ENCODE measurements at places on chromosomes 12 and 14.

- DNase-seq = no peak
Observed at GRCh38 chr12:67419810-67420209, 150.7 kb downstream of the CAND1 start.

- DNase-seq = peak; percentile 40
Observed at GRCh38 chr14:92963301-92964123, 40.6 kb downstream of the CHGA start.

GRCh38 chr14:99286761-99287160, 14.8 kb upstream of the BCL11B start:
- no peak for DNase-seq

GRCh38 chr12:29380536-29381523, at the start of gene ERGIC2:
Gene ERGIC2 (minus strand): TSS chr12:29381172. CDS start chr12:29371633, 9,539 bp downstream.
- peak; percentile 94 for DNase-seq

- DNase-seq = no peak
Observed at GRCh38 chr14:95918466-95918865, 41.8 kb downstream of the TUNAR start.

GRCh38 chr12:131076791-131077747, 123.4 kb downstream of the ADGRD1 start:
- no peak for DNase-seq

DNA sequence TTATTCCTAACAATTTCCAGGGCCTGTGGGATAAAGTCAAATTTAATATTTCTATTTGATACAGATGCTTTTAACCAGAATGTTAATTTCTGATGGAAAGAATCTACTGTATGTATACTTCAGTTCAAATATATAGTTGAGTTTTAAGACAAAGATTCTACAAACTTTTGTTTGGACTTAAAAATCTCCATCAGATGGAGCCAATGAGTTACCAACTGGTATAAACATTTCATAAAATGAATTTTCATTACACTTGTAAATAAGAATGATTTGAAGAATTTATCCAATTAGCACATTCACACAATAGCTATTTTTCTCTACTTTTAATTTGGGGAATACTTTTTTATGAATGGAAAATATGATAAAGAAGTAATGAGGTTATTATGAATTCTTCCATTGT, 425.2 kb upstream of the MIS18BP1 start:
- no peak for DNase-seq

DNA sequence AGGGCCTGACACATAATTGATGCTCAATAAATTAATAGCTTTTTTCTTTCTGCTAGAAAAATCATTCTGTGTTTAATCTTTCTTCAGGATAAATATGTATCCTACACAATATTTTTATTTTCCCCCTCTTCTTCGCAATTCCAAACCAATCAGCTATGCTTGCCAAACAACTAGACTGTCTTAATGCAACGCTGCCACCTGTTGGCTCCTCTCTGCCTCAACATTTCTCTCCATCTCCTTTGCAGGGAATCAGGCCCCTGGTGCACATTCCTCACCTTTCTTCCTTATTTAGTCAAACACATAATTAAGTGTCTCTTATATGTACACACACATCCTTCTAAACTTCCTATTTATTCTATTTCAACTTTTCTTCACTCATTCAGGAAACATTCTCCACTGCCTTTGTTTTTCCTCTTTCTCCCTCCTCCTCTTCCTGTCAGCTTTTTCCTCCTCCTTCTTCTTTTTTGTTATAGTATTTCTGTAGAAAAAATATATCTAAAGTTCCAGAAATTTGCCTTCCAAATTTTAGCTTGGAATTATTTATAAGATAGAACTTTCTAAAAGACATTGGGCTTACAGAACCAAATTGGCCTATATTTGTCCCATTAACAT, 406.0 kb downstream of the PRKD1 start:
- DNase-seq = peak; percentile 16

DNA sequence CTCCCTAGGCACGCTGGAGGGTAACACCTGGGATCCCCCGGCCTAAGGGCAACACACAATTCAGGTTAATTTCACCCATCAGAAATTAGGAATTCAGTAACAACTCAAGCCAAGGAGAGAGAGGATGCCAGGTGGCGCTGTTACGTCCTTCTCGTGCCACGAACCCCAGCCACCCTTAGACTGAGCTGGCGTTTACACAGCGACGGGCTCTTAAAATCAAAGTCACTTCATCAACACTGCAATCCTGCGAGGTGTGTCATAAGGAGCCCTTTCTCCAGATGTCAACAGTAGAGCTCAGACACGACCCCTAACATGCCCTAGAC, 110.6 kb upstream of the TMEM132D start:
- peak; percentile 45 for DNase-seq

- no peak for DNase-seq
Observed at GRCh38 chr12:2113119-2113912, 60.5 kb downstream of the CACNA1C start.

DNA sequence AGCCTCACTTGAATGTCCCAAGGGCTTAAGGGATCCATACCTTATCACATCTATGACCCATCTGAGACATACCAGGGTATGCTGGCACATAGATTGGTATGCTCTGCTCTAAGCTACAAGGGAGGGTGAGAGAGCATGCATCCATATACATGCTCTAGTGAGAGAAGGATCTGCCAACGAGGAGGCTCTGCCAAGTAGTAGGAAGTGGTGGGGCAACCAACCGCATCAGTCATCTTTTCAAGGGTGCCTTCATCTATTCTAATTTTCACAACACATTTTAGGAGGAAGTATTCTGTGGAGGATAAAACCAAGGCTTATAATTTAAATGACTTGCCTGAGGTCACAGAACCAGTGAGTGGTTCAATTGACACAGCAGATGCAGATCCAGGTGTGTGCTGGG, 6.6 kb upstream of the PPM1A start:
- no peak for DNase-seq

- no peak for DNase-seq
Observed at GRCh38 chr12:53589423-53589822, 36.8 kb downstream of the ATF7 start.

DNA sequence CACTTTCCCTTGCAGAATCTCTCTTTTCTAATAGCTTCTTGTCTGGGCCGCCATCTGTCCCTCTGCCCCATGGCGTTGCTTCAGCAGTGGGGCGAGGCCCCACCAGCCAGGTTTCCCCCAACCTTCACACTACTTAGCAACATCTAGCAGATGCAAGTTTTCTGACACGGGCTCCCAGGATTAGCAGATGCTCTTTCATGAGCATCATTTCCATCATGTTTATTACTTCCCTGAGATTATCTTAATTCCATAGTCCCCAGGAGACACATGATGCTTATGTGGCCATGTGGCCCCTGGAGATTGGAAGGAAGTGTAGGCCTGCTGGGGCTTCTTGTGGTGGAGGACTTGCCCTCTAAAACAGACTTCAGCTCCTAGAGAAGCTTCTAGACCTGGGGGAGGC, 102.0 kb upstream of the MYL2 start:
- DNase-seq = no peak

DNA sequence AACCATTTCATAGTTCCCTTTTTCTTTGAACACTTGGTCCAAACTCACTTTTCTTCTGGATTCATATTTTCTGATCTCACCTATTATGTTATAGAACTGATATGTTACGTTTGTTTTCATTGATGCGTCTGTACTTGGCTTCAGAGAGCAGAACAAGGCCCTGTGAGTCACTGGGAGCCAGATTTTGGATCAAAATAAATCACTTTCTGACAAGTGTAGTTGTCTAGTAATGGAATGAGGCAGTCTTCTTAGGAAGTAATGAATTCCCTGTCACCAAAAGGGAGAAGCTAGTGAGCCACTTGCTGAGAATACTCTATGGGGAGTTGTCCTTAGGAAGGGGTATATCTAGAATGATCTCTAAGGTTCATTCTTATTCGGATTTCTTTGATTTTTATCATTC, 10.2 kb downstream of the BICD1 start:
- DNase-seq = peak; percentile 39
